ENCODE measurements at places on chromosomes 5 and 9. TPM values are rescaled to one million over a fixed set of nuclear protein-coding genes. Genes with fewer than 3 reads are reported as not detected.

SLC6A7 gene
- total RNA-seq: not detected

EGFLAM gene
- total RNA-seq: 0.26 TPM

HSPA5 gene
- 388 TPM for total RNA-seq

LURAP1L gene
- 21.8 TPM for total RNA-seq
